ENCODE measurements at places on chromosomes 12 and 14. TPM values are rescaled to one million over a fixed set of nuclear protein-coding genes. Genes with fewer than 3 reads are reported as not detected.

Gene ZNF385A
- total RNA-seq = 31.1 TPM

- DNase-seq = no peak
Measured at GRCh38 chr14:30600922-30601918, 20.9 kb upstream of the SCFD1 start.

DNA sequence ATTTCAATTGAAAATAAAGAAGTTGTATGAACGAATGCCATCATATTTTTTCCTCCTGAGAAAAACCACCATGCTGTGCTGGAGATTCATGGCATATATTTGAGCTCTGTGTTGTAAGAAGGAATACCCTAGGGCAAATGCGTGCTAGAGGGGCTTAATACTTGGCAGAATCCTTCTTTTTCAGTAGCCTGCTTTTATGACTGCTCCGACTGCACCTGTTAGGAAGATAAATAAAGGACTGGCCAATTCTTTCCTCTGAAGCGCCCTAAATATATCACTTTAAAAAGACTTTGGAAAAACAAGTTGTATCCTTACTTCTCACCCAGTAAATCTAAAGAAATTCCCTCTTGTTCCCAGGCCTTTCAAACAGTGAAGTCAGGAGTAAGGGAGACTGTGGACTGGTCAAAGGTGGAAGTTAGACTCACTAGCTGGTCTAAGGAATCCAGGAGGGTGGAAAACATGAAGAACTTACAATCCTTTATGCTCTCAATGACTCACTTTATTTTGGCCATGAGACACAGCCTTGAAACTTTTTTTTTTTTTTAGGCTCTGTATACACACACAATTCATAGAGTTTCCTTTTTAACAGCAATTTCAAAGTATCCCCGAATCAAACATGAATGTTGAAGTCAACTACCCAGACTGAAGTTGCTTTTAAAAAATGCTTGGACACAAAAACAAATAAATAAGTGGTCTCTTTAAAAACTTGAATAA, 5.2 kb downstream of the MYBPC1 start:
- no peak for DNase-seq

DNA sequence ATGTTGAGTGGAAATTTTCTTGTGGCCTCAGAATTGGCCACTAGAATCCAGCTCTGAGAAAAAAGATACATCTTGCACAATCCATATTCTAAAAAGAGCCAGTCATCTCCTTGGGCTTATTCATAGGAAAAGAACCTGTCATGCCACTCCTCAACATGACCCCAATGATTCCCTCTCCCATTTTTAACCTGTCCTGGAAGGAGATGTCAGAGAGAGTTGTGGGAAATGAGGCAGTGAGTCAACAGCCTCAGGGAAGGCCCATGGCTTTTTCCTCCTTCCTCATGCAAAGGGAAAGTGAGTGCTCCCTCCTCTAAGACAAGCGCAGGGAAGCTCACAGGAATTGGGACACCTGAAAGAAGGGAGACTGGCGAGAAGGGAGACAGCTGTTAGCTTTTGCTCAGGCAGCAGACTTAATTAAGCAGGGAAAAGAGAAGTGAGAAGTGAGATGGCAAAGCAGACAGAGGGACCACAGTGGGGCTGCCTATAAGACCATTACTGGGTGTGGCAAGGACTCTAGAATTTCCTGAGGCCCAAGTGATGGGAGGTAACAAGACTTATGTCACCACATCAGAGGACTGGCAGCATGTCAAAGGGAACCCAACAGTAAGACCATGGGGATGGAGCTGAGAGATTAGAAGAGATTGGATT, 10.2 kb upstream of the DHRS7 start:
- DNase-seq = no peak

DNA sequence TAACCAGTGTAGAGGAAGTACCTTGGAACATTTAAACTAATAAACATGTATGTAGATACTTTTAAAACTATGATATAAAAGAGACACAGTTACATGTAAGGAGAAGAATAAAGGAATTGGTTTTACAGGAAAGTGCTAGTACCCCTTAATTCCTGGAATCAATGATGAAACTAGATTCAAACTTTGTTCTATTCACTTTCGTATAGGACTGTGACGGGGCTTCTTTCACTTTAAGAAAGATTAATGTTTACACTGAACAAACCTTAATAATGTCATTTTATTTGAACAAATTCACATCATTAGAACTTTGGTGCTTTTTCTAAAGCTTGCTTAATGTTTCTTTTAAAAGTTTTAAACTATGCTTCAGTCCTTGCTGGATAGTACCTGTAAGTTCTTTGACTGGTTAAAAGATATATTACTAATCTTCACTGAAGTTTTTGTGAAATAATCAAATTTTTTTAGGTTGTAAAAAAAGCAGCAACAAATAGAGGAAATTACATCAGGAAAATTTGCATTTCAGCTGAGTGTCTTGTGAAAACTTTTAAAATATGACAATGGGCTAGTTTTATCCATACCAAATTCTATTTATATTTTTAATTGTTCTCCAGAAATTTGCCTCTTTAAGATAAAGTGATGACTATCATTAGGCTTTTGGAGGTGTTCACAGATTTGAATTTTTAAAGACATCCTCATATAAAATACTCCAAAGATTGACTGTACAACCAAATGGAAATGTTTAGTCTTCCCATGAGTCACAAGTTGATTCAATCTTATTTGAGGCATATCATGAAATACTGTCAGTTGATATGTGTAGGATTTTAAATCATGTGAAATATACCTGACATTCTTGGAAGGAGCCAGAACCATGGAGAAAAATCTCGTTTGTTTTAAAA, 36.2 kb downstream of the PAPOLA start:
- no peak for DNase-seq

GRCh38 chr12:26187014-26187798, 8.2 kb upstream of the SSPN start:
- DNase-seq = peak; percentile 44

DNA sequence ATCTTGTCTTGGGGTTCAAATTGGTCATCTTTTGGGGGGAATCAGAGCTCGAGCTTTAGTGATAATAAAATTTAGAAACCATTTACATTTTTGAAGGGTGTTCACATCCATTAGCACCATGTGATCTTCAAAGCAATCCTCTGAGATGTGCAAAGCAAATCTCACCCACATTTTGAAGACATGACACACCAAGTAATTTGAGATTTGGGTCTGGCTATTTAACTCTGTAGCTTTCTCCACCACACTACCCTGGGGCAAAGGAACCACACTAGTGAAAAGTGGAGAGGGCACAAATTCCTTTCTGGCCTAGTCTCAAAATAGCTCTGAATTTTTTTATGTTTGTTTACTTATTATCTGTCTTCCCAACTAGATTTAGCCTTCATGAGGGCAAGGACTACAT, 46.6 kb upstream of the TMEM233 start:
- no peak for DNase-seq

DNA sequence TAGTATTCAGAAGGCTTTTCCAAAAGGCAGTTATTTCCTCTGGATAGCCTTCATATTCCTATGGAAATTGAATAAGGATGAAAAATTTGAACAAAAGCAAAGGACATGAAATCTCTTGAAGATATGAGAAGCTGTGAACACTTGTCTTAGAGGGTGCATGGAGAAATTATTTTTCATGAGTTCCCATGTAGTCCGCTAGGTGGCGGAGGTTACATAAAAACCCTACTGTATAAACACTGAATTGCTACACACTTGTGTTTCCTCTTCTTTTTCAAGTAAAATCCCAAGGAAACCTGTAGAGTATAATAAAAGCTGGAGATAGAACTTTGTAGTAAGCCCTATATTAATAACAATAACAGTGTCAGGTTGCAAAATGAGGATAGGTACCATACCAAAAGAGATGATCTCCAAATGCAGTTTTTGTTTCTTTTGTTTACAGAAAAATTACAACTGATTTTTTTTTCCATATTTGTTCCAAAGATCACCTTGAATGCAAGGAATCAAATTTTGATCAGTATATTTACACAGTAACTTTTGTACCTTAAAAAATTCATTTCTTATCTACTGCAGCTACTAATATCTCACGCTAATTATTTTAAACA, 37.8 kb upstream of the OR4E1 start:
- no peak for DNase-seq

GRCh38 chr12:94267921-94268471, 119.6 kb downstream of the PLXNC1 start:
- no peak for DNase-seq

Measured in upper lobe of left lung (tissue), 6 donors.